Fibroblast of gingiva (primary cell): ENCODE measurements at places on chromosomes 7 and 10.

GRCh38 chr7:141001122-141001521 lies 13.6 kb downstream of the MRPS33 start:
- DNase-seq, result no peak

DNA sequence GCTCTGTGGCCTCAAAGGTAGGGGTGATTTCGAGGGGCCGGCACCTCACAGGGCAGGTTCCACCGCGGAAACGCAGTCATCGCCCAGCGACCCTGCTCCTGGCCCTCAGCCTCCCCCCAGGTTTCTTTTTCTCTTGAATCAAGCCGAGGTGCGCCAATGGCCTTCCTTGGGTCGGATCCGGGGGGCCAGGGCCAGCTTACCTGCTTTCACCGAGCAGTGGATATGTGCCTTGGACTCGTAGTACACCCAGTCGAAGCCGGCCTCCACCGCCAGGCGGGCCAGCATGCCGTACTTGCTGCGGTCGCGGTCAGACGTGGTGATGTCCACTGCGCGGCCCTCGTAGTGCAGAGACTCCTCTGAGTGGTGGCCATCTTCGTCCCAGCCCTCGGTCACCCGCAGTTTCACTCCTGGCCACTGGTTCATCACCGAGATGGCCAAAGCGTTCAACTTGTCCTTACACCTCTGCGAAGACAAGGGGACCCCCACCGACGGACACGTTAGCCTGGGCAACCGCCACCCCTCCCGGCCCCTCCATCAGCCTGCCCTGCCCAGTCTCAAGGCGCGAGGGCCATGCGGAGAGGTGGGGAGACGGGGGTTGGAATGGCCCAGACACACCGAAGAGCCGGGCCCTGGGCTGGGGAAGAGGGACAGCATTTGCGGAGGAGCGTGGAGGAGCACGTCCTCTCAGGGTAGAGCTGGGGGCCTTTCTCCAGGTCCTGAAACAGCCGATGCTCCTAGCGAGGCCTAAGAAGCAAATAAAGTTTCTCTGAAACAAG lies 6.0 kb downstream of the SHH start:
- no peak for DNase-seq

DNA sequence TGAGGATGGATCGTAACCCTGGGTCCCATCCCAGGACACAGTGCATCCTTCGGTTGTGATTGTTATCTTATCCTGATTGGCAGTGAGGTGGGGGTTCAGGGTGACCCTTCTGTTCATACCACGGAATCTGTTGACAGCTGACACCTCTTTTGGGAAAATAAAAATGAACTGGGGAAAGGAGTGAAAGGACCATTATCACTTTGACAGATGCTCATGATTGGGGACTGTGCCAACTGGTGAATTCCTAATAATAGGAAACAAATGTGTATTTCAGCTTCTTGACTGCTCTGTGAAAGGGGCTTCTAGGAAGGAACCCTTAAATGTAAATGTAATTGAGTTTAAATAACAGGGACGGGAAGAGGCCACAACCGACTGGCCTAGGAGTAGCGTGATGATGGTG lies 65.4 kb downstream of the CELF2 start:
- no peak for DNase-seq

GRCh38 chr7:17986851-17987250 lies 40.8 kb downstream of the PRPS1L1 start:
- DNase-seq, result peak; percentile 76

GRCh38 chr10:34813626-34814222 lies 1.4 kb downstream of the PARD3 start:
- peak; percentile 17 for DNase-seq

GRCh38 chr7:31981874-31982390 lies 88.3 kb downstream of the PDE1C start:
- no peak for DNase-seq

DNA sequence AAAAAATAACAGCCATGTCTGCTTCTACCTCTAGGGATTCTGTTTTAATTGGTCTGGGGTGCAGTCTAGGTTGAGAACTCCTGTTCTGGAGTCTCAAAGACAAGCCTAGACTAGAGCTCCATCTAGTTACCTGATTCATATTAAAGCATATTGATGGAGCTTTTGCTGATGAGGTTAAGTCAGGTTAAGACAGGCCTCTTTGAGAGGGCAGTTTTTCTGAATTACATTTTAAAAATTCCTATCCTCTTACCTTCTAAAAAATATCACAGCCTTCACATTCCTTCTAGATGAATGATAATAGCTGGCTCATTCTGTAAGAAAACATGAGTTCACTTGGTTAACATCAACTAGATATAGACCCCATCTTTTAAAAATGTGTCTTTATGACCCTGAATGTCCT lies 28.9 kb downstream of the MGAM start:
- DNase-seq, result no peak

GRCh38 chr10:116316503-116316902 lies 7.7 kb upstream of the CCDC172 start:
- DNase-seq, result no peak

GRCh38 chr7:84137812-84138211 lies 56.8 kb downstream of the SEMA3A start:
- DNase-seq, result no peak

DNA sequence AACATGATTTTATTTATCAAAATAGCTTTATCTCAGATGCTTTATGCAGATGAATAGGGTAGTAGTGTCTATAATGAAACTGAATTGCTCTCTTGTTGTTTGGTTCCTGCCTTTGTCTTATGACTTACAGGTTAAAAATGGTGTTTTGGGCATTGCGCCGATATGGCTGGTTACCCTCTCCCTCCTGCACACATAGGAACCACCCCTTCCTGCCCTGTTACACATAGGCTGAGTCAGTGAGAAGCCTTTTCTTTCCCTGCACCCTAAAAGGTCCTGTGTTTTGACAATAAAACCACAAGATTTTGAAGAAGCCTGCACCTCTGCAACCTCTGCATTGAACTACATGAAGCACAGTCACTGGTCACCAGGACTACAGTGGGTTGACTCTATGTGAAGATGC lies 655.8 kb upstream of the ANKRD30A start:
- DNase-seq, result no peak

DNA sequence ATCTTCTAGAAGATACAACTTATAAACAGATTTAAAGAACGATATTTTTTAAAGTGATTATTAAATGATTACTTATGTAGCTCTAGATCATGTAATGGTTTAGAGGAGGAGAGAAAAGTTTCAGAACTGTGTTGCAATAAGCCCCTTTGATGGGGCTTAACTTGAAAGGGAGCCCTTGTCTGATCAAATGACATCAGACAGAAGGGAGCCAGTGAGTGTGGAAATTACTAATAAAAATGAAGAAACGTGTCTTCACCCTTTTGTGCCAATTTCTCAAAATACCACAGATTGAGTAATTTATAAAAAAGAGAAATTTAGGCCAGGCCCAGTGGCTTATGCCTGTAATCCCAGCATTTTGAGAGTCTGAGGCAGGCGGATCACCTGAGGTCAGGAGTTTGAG lies 318.2 kb downstream of the EXOC4 start:
- peak; percentile 73 for DNase-seq

DNA sequence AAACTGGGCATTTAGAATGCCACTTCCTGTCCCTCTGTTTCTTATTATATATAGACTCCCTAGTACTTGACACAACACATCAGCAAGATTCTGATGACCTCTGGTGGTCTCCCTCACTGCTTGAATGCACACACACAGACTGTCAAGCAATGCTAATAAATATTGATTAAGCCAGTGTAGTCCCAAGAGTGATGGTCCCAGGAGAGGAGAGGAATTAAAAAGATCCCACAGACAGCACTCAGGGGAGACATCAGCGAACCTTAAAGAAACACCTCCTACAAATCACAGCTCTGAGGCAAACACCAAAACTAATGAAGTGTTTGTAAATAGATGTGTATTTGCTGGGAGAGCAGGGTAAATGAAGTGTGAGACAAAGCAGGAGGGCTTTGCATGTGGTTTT lies 1291.2 kb downstream of the XPNPEP1 start:
- DNase-seq, result no peak

GRCh38 chr10:122468307-122468925 lies 7.1 kb downstream of the HTRA1 start:
- no peak for DNase-seq

DNA sequence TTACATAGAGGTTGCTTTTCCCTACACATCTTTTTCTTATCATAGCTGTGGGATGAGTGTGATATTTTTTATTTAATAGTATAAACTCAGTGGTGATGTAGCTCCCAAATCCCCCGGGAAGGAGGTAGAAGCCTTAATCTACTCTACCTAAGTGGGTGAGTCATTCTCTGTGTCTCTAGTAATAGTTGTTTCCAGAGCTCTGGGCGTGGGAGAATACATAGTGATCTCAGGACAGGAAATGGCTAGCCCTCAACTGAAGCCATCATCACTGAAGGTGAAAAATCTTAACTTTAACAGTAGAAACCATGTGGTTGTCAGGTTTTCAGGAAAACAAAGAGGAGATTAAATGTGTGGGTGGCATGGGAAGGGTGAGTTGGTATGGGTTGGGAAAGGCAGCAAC lies 278.4 kb downstream of the ANKRD30A start:
- no peak for DNase-seq

- no peak for DNase-seq
Measured at GRCh38 chr7:48025624-48026023, 3.3 kb downstream of the SUN3 start.

DNA sequence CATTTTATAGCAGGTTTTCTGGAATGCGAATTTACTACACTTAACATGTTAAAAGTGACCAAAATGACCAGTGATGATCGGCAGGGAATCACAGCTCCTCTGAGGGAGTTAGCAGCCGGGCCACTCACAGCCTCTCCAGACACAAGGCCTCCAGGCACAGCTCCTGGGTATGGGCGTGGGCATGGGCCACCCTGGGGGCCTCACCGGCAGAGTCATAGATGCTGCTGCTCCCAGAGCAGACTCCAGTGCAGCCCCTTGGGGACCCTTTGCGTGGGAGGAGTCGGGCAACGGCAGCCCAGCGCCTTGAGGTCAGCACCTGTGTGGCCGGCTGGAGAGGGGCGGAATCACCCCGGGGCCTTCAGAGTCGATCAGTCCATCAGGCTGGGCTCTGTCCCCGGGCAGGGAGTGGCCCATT lies 8.6 kb downstream of the KNDC1 start:
- DNase-seq, result no peak

DNA sequence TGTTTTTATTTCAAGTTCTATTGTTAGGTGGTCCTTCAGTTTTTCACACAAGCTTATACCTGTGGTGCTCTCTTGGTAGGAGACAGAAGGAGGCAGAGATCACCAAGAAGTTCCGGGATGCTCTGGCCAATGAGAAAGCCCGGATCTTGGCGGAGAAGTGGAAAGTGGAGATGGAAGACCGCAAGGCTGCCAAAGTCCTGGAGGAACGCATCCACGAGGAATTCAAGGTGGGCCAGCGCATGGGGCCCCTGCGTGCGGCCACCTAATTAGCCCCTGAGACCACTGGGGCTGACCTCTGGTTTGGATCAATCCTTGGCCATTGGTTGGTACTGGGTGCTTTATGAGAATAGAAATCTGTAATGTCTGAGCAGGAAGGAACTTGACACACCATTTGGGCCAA lies 33.6 kb downstream of the SH2D4B start:
- DNase-seq, result no peak

DNA sequence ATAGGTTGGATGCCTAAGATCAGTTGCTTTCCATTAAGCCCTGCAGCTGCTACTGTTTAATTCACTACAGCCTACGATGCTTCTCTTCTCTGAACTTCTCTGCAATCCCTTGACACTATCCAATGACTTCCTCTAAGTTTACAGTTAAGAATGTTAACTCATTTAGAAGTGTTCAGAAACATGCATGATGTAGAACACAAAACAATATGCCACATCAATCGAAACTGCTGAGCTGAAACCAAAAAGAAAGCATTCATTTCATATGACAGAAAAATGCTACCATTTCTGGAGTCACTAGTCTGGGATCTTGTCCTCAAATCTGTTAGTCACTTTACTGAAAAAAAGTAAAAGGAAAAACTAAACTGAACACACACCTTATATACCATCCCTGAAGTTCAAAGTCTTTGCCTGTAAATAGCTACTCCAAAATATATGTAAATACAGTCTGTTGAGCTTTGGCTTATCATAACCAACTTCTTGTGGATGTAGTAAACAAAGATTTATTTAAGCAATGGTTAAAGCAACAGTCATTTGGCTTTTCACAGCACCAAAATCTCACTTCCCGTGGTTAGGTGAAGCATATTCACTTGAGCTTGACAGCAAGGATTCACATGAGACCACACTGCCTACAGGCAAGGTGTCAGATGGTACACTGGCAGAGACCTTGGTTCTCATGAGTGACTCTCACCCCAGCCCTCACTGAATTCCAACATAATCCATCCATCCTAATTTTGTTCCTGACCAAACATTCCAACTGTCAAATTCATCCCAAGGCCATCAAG lies 187.0 kb downstream of the PPP1R17 start:
- no peak for DNase-seq

GRCh38 chr10:131852176-131852822 lies 48.5 kb upstream of the PPP2R2D start:
- no peak for DNase-seq

- DNase-seq, result no peak
Measured at GRCh38 chr7:155411718-155412415, 46.1 kb upstream of the EN2 start.

GRCh38 chr10:112639298-112639697 lies 192.3 kb downstream of the VTI1A start:
- DNase-seq, result no peak

GRCh38 chr10:571688-572451 lies 117.6 kb downstream of the DIP2C start:
- peak; percentile 88 for DNase-seq

DNA sequence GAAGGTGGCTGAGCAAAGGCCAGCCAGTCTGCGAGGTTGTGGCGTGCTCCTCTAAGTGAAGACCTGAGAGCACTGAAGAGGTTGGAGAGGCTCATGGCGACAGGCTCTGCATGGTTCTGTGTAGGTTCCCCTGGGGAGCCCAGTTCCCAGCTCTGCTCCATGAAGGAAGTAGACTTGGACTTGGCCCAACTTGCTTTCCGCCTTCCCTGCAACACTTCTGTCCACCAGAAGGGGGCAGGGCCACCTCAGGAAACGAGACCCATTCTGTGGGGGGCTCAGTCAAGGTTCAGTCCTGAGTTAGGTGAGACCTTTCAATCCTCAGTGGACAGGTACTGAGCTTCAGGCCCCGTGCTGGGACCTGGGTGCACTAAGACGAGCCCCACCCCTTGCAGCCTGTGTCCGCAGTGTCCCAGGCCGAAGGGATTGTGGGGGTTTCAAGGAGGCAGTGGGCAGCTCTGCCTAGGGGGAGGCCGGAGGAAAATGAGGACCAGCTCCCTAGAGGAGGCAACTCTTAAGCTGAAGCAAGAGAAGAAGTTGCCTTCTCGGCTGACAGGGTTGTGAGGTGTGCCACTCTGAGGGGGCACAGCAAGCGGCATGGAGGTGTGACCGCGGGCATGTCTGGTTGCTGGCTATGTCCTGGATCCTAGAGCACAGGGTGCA lies 15.0 kb upstream of the PCBD1 start:
- peak; percentile 39 for DNase-seq
